Stimulated activated CD8-positive, alpha-beta memory T cell treated with anti-CD3 and anti-CD28 coated beads, Interleukin-15, amount 100 ng/mL, for 1 hour (primary cell): ENCODE measurements at places on chromosomes 7 and 10.
A peak's percentile ranks its signal among the peaks of the same experiment; 100 is the strongest.

DNA sequence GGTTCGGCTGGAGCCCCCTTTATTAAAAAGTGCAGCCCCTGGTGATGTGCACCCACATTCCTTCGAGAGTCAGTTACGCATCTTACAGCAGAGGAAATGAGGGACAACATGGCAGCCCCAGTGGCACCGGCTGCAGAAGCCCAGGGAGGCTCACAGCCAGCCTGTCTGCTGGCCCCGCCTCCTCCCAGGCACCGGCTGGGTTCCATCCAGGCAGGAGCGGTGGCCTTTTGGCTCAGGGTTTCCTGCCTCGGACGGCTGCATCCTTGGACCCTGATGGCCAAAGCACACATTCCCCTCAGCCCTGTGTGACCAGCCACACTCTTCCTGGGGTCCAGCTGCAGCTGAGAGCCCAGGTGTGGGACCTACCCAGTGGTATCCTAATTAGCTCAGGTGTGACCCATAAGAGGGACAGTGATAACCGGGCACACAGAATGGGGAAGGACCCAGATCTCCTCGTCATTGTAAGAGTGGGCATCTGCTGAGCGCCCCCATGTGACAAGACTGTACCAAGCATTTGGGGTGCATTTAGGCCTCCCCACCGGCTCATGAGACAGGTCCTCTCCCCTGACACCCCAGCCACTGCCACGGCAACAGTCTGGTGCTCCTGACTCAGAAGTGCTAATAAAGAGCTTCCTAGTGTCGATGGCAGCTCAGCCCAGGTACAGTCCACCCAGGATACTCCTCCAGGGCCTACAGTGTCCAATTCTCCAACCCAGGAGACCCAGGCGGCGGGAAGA, 63.3 kb upstream of the CHST15 start:
- DNase-seq = no peak

GRCh38 chr7:69025249-69025648, 573.0 kb upstream of the AUTS2 start:
- no peak for DNase-seq

DNA sequence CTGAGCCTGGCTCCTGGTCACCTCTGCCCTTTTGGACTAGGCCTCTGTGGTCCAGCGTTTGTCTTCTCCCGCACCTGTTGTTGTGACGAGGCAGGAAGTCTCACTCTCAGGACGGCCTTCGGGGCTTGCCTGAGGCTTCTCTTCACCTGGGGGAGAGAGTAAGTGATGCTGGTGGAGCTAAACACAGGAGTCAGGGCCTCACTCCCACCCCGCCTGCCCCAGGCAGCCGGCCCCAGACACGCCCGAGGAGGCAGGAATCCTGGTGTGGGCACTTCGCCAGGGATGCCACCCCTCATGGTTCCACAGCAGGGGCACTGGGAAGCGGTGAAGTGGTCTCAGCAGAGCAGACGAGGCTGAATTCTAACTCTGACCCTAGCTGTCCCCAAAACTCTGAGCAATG, 42.4 kb downstream of the IL2RA start:
- no peak for DNase-seq

GRCh38 chr7:105222953-105223352, 165.8 kb downstream of the SRPK2 start:
- no peak for DNase-seq

DNA sequence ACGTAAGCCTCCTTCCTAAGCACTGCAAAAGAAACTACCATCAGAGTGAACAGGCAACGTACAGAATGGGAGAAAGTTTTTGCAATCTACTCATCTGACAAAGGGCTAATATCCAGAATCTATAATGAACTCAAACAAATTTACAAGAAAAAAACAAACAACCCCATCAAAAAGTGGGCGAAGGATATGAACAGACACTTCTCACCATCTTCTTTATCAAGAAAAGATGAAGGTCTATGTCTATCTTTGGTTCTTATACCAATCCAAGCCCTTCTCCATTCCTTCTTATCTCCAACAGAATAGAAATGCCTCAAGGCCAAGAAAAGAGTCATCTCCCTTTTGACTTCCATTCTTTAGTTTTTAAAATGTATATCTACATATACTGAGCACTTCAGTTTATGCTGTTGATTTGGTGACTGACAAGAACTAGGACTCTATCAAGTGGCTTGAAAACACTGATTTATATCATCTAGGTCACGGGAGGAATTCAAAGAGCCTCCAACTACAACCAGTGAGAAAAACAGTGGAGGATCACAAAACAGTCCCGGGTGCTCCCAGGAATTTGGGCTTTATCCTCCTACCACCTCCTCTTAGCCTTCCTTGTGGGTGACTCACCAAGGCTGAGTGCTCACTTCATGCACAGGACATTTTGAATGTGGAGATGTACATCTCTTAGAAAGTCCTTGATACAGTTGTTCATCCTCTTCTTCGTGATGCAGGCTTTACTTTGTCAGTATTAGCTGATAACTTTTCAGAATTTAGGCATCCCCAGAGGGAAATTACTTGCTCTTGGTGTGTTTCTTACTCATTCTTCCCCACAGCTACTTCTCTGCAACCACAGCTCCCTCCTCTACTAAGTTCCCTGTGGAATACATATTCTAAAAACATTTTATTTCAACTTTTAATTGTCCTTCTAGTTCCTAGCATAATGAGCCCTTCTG, 15.4 kb downstream of the TAS2R41 start:
- no peak for DNase-seq

GRCh38 chr7:26592011-26592410, 272.4 kb downstream of the SKAP2 start:
- DNase-seq = no peak

DNA sequence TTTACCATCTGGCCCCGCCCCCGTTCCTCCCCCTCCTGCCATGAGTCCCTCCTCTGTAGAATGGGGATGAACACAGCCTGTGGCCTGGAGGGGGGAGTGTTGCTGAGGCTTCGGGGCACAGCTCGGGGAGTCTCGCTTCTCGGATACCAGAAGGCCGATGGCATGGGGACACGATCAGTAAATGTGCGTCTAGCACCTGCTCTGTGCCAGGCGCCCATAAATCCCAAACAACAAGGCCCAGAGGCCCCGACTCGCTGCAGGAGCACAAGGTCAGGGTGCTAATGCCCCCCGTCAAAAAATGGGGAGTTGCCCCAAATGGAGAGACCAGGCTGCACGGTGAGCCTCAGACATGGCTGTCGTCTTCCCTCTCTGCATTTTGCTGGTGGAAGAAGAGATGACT, 40.7 kb downstream of the JAKMIP3 start:
- DNase-seq = no peak

- DNase-seq = peak; percentile 47
These were observed 11.4 kb upstream of the REPIN1 start for GRCh38 chr7:150357270-150357669.

- DNase-seq = no peak
These were observed 46.1 kb downstream of the TNPO3 start for GRCh38 chr7:129008645-129009414.

GRCh38 chr7:28510026-28510369, 97.7 kb downstream of the CREB5 start:
- DNase-seq = no peak

DNA sequence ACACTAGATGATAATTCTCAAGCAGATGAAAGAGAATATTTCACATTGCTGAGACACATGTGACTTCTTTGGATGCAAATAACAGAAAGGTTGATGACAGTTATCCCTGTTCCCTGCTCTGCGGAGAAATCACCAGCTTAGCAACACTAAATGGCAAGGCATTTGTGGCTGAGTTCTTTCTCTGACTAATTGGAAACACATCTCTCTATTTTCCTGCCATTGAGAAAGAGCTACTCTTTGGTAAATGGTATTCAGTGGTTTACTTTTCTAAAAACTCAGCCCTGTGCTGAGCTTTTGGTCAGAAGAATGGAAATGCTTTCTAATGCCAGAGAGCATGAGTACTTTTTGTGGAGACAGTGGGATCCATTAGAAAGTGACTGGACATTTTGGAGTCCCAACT, 771.4 kb downstream of the LRMDA start:
- DNase-seq = no peak

GRCh38 chr10:69715156-69715898, 85.3 kb downstream of the FAM241B start:
- no peak for DNase-seq

- no peak for DNase-seq
These were observed 62.2 kb downstream of the SAMD9 start for GRCh38 chr7:93055543-93056107.

- DNase-seq = no peak
These were observed 96.0 kb downstream of the HTR5A start for GRCh38 chr7:155166108-155166507.

- DNase-seq = no peak
These were observed 2.9 kb upstream of the IGF2BP3 start for GRCh38 chr7:23472956-23473843.

DNA sequence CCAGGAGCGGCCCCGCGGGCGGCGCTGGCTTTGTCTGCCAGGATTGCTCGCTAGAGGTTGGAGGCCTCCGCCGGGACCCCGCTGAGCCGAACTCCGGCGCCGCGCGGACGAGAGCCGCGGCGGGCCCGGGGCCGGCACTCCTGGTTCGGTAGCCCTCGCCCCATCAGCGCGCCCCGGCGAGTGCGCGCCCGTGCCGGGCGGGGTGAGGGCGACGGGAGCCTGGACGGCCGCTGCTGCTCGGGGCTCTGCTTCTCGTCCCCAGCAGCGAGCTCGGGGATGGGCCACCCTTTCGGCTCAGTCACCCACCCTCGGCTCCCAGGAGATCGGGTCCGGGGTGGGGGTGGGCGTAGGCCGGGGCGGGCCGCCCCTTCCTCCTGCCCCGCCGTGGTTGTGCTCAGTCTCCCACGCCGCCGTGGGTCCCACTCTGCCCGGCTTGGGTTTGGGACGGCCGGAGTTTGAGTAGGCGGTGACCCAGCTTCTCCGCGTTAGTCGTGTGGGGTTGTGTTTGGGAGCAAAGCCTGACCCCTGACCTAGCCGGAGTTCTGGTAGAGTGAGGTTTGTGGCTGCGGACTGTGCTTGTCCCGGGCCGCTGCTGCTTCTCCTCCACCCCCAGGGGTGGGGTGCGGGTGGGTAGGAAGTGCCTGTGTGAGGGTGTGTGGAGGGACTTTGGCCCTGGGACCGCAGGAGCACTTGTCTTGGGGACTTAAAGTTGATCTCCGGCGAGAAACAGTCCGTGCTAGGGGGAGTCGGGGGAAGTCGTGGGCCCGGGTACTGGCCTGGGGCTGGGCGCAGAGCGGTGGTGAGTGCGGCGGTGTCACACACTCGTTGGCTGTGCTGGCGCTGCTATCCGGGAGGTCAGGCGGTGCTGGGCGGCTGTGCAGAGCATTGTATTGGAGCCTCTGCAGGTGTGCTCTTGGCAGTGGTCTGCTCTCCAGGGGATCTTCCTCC, 677 bp downstream of the TSPAN14 start:
- no peak for DNase-seq

- no peak for DNase-seq
These were observed 33.8 kb downstream of the STK32C start for GRCh38 chr10:132273966-132274365.

- no peak for DNase-seq
These were observed 619 bp upstream of the HOXA6 start for GRCh38 chr7:27148031-27148755.

DNA sequence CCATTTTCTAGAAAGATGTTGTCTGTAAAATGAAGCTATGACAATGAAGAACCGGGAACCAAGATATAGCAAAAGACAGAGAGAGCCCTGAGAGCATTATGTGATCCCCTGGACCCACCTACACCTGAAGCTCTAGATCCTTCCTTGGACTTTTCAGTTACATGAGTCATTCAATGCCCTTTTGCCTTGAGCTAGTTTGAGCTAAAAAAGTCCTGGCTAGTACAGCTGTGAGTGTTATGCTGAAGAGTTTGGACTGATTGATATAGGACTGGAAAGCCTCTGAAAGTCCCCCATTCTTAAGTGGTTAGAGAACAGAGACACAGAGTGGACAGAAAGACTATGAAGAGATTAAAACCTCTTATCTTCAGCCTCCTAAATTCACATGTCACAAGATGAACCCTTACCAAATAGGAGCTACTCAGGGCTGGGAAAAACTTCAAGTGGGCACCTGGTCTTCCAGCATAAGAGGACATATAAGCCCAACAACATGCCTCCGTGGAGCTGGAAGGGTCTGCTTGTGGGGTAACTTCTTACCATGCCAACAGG, 386.8 kb upstream of the NFE2L3 start:
- DNase-seq = no peak

DNA sequence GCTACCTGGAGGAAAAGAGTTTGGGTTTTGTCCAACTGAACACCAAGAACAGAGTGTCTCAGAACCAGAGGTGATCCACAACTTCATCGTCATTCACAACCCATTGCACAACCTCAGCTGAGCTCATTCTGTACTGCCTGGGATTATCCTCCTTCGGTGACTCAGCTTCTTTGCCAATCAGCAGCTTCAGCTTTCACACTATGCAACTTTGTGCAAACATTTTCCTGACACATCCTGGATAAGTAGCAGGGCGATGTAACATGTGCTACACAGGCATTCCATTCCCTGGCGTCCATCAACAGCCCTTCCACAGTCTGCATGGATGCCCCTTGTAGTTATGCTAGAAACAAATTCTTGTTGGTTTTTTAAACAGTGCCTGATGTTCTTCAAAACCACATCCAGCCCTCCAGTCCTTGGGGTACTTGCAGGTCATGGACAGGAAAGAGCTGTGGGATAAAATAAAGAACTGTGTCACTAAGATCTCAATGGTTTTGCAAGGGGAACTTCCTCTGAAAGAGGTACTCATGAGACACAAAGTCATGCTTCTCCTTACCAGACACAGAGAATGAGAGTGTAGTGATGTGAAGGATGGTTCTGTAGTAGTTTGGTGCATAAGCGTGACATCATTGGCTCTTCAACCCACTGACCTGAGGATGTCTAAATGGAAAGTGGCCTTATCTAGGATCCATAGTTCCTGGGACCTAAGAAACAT, 478.5 kb downstream of the KIF20B start:
- no peak for DNase-seq

GRCh38 chr7:1362301-1362700, 97.0 kb downstream of the MICALL2 start:
- DNase-seq = no peak

- no peak for DNase-seq
These were observed 35.8 kb downstream of the GBF1 start for GRCh38 chr10:102281102-102281487.

DNA sequence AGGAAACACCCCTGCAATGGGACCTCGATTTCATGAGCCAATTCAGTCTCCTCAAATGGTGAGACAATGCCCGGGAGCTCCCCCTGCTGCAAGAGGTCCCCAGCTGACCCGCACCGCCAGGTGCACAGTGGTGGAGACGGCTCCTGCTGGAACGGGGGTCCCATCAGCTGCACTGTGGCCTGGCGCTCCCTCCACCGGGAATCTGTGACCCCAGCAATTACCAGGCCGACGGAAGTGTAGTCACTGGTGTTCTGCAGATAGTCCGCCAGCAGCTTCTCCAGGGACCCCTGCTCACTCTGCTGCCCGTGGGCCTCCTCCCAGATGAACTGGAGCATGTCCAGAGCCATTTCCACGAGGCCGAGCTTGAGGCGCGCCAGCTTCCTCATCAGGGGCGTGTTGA, 64.9 kb upstream of the NKX6-2 start:
- DNase-seq = no peak

DNA sequence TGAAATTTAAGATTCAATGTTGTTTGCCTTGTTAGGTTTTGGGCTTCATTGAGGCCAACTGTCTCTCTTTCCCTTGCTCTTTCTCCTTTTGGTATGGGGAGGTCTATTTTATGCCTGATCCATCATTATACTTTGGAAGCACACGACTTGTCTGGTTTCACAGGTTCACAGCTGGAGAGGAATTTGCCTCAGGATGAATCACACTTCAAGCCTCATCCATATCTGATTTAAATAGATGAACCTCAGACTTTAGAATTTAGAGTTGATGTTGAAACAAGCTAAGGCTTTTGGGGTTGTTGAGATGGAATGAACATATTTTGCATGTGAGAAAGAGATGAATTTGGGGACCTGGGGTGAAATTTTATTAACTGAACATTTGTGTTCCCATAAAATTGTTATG, 150.5 kb upstream of the IGFBP3 start:
- no peak for DNase-seq

- DNase-seq = no peak
These were observed 71.9 kb downstream of the JCAD start for GRCh38 chr10:29987471-29987870.
